ENCODE measurements at places on chromosomes 1 and 21.

GRCh38 chr1:207972337-207972736 is 61.4 kb upstream of the CD34 start:
- no peak for DNase-seq

- no peak for DNase-seq
Measured at GRCh38 chr1:210978316-210978973, 155.5 kb downstream of the KCNH1 start.

DNA sequence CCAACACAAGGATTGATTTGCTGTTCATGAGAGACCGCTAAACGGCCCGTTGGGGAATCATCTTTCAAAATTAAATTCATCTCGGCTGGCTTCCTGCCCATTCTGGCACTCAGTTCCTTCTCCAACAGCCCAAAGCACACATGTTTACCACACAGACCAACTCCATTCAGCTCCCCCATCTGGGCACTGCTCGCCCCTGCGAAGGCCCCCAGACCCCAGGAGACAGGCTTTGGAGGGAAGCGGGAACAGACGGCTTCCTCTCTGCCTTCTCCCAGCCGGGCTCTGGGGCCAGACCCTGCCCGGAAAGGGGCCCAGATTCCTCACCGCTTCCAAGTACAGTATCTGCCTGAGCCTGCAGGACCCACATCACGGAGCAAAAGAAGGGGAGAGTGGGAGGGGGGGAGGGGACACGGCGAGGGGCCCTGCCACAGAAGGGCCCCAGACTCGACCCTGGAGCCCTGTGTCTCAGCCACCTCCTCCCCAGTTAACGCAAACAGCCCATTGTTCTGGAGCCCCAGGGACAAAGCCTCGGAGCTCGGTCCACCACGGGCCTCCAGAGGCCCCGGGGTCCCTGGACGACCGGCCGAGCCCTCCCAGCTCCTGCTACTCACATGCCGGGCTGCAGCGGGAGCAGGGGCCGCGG is 660 bp downstream of the MEGF6 start:
- no peak for DNase-seq

- no peak for DNase-seq
Measured at GRCh38 chr1:207128336-207128921, 24.4 kb downstream of the C4BPA start.

- no peak for DNase-seq
Measured at GRCh38 chr1:165857046-165857801, 29.8 kb downstream of the UCK2 start.

DNA sequence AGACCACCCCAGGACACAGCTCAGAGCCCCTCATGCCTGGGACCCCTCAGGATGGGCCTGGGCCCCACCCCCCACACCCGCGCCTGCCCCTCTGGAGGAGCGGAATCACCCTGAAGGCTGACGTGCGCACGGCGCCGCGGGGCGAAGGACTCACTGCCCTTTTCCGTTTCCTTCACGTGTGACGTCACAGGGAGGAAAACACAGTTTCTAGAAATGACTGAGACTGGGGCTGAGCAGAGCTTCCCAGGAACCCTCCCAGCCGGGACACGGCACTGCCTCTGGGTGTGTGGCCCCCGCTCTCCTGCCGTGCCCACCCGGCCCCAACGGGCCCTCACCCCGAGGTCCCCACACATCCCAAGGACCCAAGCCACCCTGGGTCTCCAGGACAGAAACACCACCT is 5.4 kb upstream of the TNFRSF4 start:
- DNase-seq: no peak

- DNase-seq: no peak
Measured at GRCh38 chr1:42317308-42317707, 17.7 kb downstream of the FOXJ3 start.

DNA sequence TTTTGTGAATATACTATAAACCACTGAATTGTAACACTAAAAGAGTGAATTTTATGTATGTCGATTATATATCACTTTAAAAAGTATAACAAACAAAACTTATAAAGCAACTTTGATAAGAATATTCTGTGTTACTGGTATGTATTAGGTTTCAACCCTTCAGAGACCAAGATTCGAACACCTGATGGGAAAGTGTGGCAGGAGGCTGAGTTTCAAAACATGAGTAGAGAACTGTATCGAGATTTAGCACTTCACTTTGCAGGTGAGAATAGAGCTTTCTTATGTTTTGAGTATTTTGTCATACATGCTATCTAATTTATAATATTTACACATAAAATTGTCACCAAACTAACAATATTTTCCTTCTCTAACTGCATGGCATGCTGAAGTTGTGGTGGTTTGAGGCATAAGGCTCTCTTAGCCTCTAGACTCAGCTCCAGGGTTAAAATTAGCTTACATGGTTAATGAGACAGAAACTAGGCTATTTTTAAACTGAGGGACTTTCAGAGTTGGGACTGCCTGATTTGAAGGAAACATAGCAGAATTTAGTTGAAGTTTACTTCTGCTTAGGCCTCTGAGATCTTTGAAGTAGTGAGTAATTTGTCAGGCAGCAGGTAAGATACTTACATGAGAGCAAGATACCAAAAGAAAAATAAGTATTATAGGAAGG is 48.6 kb downstream of the CEP350 start:
- no peak for DNase-seq

DNA sequence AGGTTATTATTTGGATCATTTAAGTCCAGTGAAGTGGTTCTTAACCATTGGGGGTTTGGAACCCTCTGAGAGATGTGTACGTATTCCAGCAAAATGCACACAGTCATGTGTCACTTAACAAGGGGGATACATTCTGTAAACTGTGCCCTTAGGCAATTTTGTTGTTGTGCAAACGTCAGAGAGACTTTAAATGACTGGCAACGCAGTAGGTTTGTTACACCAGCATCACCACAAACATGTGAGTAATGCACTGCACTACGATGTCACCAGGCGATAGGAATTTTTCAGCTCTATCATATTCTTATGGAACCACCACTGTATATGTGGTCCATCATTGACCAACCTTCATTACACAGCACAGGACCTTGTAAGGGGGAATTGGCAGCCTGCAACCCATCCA is 11.9 kb downstream of the AHCYL1 start:
- no peak for DNase-seq

GRCh38 chr21:26389971-26390641 is 183.0 kb downstream of the CYYR1 start:
- peak; percentile 3 for DNase-seq

GRCh38 chr1:78101514-78101913 is 55.7 kb downstream of the GIPC2 start:
- DNase-seq: peak; percentile 74

All from hepatic stellate cell (primary cell).